ENCODE measurements at places on chromosomes 5 and 9. TPM values are rescaled to one million over a fixed set of nuclear protein-coding genes. Genes with fewer than 3 reads are reported as not detected.

DNA sequence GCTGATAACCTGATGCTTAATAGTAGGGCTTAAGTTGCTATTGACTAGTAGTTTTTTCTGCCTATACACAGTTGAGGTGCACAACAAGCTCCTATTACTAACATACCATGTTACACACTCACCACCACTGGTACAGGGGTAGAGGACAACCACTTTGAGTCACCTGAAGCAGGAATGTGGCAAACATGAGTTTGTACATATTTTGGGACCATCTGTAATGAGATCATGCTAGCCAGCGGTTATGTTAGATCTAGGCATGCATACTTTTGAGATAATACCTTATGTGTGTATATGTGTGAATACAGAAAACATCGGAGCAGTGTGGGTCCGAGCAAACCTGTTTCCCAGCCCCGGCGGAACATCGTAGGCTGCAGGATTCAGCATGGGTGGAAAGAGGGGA, 72.8 kb upstream of the NXNL2 start:
- DNase-seq = no peak

DNA sequence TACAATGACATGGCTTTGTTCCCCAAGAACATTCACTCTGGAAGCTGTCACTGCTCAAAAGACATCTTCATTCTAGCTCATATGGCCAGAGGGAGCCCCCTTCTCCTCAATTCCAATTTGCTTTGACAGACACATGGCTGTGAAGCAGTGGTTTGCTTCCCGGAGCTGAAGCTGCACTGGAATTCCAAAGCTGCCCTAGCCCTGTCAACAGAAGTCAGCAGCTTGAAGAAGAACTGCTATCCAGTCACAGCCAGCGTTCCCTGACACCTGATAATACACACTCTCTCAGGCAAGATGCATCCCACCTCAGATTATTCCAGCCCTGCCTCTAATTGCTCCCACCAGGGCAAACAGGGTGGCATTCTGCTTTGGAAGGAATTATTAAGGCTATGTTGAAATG, 93.7 kb downstream of the SEMA5A start:
- DNase-seq = no peak

DNA sequence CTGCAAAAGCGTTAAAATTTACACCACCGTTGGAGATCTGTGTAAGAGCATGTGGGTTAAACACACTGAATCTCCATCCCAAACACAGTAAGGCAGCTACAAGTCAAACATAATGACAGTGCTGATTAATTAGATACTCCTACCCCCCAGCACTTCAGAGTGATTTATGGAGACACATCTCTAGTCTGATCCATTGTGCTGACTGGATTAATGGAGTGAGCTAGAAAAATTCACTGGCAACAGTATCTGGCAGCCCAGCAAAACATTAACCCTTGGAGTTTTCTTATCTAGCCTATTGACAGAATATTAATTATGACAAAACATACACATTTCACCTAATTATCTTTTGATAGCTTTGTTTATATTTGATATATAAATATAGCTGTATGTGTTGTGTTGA, 188.6 kb upstream of the ISL1 start:
- DNase-seq = no peak

The OBP2B gene
- polyA plus RNA-seq = not detected
